ENCODE measurements at places on chromosomes 1 and 21.

DNA sequence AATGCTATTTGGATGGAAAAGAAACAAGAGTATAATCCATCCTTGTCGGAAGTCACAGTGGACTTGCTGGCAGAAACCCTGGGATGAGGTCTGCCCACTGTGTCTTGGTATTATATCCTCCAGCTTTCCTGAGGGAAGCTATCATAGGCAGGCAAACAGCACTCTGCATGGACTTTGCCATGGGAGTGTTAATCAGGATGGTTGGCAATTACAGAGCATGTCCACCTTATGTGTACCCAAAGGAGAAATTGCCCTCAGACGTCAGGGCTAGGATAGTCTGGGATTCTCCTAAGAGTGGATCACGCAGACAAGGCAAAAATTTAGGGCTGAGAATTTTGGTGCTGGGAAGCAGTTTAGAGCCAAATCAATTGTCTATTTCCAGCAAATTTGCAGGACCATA is 184.9 kb upstream of the ESRRG start:
- no peak for DNase-seq

DNA sequence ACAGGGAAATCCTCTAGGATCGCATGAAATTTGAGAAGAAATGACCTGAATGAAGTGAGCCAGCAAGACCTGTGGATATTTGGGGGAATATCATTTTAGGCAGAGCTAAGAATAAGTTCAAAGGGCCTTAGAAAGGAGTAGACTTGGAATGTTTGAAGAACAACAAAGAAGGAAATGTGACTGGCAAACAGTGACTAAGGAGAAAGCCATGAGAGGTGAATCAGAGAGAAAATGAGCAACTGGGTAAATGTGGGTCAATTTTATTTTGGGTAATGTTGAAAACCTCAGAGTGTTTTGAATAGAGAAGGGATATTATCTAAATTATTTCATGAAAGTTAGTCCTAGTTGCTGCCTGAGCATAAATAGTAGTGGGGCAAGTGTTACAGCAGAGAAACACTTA is 672.8 kb downstream of the LMO4 start:
- no peak for DNase-seq

DNA sequence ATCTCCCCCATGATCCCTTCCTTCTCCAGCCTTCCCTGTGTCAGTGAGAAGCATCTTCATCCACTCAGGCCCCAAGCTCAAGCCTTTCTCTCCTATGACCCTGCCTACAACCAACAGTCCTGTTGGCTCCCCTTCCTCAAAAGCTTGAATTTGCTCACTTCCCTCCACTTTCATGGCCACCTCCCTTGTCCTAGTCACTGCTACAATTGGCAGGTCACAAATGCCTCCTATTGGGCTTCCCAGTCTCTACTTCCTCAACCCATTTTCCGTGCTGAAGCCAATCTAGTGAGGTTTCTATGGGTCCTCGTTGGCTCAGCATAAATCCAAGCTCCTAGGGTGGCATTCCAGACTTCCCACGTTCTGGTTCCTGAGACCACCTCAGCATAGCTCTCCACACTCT is 40.2 kb upstream of the SLC6A9 start:
- DNase-seq = no peak

- no peak for DNase-seq
These were observed 13.8 kb upstream of the RGS21 start for GRCh38 chr1:192303029-192303428.

GRCh38 chr1:195606483-195606882 is 1001.8 kb downstream of the KCNT2 start:
- no peak for DNase-seq

DNA sequence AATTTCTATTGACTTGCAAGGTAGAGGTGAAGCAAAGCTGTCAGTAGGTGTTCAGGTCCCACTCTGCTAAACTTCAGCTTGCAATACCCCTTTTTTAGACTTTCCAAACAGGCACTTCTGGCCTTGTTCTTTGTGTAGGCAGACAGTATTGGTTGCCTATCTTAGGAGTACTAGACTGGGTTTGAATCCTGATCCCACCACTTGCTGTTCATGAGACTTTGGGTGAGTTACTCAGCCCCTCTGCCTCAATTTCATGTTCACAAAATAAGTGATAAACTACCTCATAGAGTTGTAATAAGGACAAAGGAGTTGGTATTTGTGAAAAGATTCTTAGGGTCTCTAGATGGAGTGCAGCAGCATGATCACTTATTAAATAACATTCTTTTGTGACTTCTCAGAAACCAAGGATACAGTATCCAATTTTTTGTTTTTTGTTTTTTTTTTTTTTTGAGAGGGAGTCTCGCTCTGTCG is 5.2 kb downstream of the RCC1 start:
- no peak for DNase-seq

DNA sequence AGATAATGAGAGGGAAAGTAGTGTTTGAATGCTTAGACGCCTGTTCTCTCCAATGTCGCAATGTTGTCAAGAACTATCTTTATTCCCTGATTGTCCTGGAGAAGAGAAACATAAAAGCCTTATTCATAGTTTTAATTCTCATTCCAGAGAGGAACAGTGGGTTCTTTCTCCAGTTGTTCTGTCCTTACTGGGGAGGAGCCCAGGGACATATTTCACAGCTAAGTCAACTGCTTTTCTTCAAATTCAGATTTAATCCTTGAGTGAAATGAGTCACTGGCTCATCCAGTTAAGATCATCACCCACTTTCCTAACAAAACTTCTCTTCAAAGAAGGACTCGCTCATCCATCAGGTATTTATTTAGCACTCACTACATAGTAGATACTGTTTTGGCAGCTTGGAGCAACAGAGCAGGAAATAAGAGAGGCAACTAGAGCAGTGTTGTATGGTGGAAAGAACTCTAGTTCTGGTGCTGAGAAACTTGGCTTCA is 365.7 kb upstream of the USP24 start:
- DNase-seq = no peak

GRCh38 chr21:32861866-32862265 is 90.3 kb upstream of the PAXBP1 start:
- DNase-seq = no peak

GRCh38 chr1:27299385-27300271 is 22.3 kb upstream of the TMEM222 start:
- DNase-seq = no peak

DNA sequence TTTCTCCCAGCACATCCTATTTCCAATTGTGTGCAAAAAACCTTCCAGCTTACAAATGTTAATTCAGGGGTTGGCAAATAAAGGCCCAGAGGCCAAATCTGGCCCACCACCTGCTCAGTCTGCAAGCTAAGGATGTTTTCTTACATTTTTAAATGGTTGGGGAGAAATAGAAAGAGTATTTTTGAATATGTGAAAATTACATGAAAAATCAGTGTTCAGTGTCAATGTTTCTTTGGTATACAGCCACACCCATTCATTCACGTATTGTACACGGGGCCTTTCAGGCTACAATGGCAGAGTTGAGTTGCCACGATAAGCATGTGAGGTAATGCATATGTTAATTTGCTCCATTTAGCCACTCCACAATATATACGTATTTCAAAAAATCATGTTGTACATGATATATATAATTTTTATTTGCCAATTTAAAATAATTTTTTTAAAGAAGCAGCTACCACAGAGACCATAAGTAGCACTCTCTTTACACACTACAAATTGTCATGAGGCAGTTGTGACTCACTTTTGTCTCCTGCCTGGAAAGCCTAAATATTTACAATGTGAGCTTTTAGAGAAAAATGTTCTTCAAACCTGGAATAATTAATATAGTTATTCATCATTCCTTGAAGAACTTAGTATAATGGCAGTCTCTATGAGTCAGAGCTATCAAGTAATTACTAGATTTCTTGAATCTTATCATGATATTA is 189.6 kb downstream of the SMYD3 start:
- no peak for DNase-seq

GRCh38 chr1:116133696-116134475 is 22.7 kb downstream of the MAB21L3 start:
- DNase-seq = no peak
